ENCODE measurements at places on chromosomes 4 and X.

- DNase-seq, result no peak
Observed at GRCh38 chr4:95186666-95187065, 362.1 kb downstream of the UNC5C start.

DNA sequence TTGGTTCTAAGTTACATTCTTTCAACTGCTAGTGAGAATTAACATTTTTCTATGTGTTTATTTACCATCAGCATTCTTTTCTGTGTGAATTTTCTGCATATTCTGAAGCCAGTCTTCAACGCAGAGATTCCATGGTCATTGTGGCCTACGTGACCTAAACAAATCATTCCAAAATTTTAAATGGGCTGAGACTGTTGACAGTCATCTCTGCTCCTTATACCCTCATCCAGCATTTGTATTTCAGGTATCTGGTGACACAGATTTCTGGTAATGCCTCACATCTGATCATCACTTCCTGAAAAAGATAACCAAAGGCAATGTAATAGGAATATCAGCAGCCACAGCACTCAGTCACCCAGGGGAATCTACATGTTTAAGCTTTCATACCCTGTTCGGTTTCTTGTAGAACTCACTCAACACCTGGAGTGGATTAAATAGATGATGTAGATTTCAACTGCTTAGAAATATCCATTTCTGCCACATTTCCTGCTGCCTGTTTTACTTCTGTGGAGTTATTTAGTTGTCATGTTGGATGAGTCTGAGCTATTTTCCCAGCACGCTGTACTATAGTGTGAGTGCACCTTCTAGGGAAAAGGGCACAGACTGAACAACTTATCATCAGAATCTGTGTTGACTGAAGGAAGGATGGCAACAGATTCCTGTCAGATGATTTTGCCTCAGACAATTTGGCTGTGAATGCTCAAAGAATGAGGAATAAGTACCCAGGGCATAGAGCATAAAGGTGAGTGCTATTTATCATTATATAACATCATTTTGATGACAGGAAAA is 73.0 kb upstream of the HPGD start:
- DNase-seq, result no peak

GRCh38 chrX:23373129-23373804 is 38.6 kb downstream of the PTCHD1 start:
- DNase-seq, result no peak

DNA sequence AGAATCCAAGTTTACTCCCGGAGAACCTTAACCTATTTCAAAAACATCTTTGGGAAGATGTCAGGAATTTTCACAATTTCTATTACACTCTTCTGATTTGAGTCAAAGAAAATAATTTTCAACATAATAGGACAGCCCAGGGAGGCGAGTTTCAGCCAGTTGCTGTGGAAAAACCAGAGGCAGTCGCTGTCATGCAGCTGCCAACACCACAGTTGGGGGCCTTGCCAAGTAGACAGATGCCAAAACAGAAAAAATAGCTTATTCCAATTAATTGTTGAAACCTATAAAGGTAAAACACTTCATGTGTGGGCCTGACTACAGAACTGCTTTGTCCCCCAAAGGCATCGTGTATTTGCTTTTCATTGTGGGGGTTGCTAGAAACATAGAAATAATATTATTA is 225.8 kb downstream of the DMD start:
- DNase-seq, result no peak

GRCh38 chrX:78643874-78644273 is 15.3 kb downstream of the RTL3 start:
- no peak for DNase-seq

DNA sequence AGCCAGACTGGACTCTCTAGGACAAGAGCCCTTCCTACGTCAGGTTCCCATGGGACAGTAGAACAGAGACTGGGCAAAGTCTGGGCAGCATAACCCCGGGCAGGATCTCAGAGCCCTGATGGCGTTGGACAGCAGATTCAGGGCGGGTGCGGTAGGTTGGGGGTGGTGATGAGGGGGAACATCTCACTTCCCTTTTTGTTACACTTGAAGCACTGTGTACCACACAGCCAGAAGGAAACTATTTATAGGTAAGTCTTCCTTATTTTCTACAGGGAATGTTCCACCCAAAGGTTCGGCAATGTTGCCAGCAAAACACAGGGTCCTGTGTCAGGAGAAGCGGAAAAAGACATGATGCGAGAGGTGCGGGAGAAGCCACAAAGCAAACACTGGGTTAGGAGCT is 54.3 kb downstream of the TSC22D3 start:
- DNase-seq, result no peak

Data from DMS79 treated with DMSO at 0.1 percent for 48 hours (cell line).